ENCODE measurements at places on chromosomes 16 and 17.

- no peak for DNase-seq
Observed at GRCh38 chr17:73561111-73561510, 83.1 kb downstream of the SDK2 start.

GRCh38 chr17:49494986-49495841, at the start of gene NGFR:
TSS of gene NGFR (plus strand) at chr17:49495293. CDS start at chr17:49495418, 125 bp downstream.
- peak; percentile 47 for DNase-seq

DNA sequence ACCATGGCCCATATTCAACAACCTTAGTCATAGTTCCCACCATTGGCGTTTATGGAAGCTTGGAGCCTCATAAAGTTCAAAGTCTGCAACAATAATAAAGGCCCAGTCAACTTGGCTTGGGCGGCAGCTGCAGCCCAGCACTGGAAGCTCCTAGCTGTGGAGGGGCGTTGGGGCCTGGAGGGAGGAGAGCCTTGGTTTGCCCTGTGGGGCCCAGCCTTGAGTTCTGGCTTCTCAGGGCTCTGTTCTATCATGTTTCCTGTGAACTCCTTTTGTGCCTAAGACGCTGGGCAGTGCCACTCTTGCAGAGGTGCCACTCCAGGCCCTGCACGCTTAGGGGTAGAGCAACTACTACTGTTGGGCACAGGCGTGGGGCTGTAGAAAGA, 927 bp upstream of the ENGASE start:
- no peak for DNase-seq

GRCh38 chr17:34532281-34533065, 46.9 kb upstream of the TMEM132E start:
- no peak for DNase-seq

GRCh38 chr16:76345163-76345661, 68.0 kb downstream of the CNTNAP4 start:
- no peak for DNase-seq

- no peak for DNase-seq
Observed at GRCh38 chr17:45364531-45365390, 47.9 kb upstream of the MAP3K14 start.

- DNase-seq, result no peak
Observed at GRCh38 chr16:66039793-66040192, 326.7 kb upstream of the CDH5 start.

DNA sequence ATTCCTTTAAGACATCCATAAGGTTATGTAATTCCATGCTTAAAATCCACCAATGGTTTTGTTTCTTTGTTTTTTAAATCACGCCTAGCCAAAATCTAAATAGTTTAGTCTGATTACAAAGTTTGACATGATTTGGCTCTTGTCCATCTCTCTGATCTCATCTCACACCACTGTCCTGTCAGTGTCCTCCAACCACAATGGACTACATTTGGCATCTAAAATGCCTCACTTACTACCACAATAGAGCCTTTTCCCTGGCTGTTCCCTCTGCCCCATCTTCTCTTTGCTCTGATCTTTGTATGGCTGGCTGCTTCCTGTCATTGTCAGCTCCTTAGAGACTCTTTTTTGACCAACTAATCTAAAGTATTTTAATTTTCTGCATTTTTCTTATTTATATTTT, 157.2 kb downstream of the MYO1D start:
- no peak for DNase-seq

DNA sequence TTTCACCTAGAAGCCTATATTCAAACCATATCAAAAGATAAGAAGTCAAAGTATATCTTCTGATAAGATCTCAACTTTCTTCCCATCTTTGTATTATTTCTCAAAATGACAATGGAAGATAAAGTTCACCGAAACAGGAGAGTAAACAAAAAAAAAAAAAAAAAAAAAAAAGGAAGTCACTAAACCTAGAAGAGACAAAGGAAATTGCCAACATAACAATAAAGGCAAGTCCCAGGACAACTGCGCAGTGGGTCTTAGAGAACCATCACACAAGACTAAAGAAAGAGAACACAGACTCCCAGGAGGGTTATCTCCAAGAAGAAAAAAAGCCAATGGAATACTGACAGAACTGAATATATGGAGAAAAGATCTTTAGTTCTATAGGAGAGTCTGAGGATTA, 65.7 kb downstream of the SMURF2 start:
- DNase-seq, result no peak

GRCh38 chr17:82222816-82223215, 6.0 kb upstream of the SLC16A3 start:
- DNase-seq, result no peak

GRCh38 chr16:50269061-50269705, 2.8 kb downstream of the ADCY7 start:
- no peak for DNase-seq

- no peak for DNase-seq
Observed at GRCh38 chr17:32998887-32999228, 7.2 kb downstream of the SPACA3 start.

GRCh38 chr17:44350733-44351226, 5.7 kb downstream of the GRN start:
- peak; percentile 85 for DNase-seq

GRCh38 chr17:68854452-68854851, 100.7 kb downstream of the ABCA8 start:
- no peak for DNase-seq

DNA sequence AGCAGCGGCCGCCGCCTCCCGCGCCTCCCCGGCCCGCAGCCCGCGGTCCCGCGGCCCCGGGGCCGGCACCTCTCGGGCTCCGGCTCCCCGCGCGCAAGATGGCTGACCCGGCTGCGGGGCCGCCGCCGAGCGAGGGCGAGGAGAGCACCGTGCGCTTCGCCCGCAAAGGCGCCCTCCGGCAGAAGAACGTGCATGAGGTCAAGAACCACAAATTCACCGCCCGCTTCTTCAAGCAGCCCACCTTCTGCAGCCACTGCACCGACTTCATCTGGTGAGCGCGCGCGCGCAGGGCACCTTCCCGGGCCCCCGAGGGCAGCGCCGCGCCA, 258 bp downstream of the PRKCB start:
- no peak for DNase-seq

DNA sequence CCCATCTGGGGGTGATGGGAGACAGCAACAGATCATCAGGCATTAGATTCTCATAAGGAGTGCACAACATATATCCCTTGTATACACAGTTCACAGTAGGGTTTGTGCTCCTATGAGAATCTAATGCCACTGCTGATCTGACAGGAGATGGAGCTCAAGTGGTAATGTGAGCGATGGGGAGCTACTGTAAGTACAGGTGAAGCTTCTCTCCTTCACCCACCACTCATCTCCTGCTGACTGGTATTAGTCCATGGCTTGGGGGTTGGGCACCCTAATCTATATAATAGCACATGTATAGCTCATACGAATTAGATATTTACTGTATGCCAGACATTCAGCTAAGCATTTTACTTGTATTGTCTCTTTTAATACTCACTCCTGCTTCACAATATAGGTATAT, 101.7 kb downstream of the MAP2K6 start:
- DNase-seq, result no peak

GRCh38 chr16:19165101-19165500, 2.9 kb upstream of the SYT17 start:
- DNase-seq, result no peak

GRCh38 chr16:87895641-87896141, 26.4 kb upstream of the SLC7A5 start:
- peak; percentile 98 for DNase-seq

DNA sequence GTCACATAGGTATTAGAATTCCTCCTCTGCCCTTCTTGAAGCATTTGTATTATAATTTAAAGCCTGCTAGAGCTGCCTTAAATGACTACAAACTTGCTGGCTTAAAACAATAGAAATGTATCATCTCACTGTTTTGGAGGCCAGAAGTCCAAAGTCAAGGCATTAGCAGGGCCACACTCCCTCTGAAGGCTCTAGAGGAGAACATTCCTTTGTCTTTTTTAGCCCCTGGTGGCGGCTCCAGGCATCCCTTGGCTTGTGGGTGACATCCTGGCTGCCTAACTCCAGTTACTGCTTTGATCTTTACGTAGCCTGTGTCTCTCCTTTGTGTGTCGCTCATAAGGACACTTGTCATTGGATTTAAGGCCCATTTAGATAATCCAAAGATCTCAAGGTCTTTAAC, 186.6 kb upstream of the SALL1 start:
- DNase-seq, result no peak

- peak; percentile 60 for DNase-seq
Observed at GRCh38 chr17:64200080-64201032, 62.7 kb downstream of the TEX2 start.

- no peak for DNase-seq
Observed at GRCh38 chr17:63173903-63174302, 207.9 kb downstream of the TANC2 start.

GRCh38 chr16:57305159-57305811, 20.8 kb upstream of the PLLP start:
- DNase-seq, result no peak

GRCh38 chr17:41986634-41987033, 20.0 kb downstream of the CNP start:
- no peak for DNase-seq

- DNase-seq, result no peak
Observed at GRCh38 chr16:84459533-84459894, 44.9 kb downstream of the MEAK7 start.

GRCh38 chr17:13931111-13931526, 138.2 kb upstream of the COX10 start:
- no peak for DNase-seq

DNA sequence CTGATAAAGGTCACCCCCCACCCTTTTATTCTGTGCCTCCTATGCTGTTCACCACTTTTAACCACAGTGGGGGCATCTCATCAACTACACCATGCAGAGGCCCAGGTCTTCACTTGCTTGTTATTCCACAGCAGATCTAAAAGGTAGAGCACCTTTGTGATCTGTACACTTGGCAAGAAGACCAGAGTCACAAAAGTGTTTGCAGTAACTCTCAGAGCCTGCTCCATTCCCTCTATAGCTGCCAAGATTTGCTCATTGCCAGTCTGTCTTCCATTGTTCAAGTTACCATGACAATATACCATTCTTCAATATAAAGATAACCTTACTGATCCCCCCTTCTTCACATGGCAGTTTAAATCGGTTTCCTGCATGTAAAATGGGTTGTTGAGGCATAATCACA, 180.0 kb downstream of the TOX3 start:
- DNase-seq, result no peak

- no peak for DNase-seq
Observed at GRCh38 chr17:63820963-63821561, 6.2 kb upstream of the PSMC5 start.

- DNase-seq, result no peak
Observed at GRCh38 chr17:50426472-50426782, 409 bp downstream of the ACSF2 start.

GRCh38 chr16:88596483-88596882, 26.3 kb downstream of the ZC3H18 start:
- DNase-seq, result peak; percentile 30

- no peak for DNase-seq
Observed at GRCh38 chr17:17937201-17937853, 34.9 kb downstream of the TOM1L2 start.

DNA sequence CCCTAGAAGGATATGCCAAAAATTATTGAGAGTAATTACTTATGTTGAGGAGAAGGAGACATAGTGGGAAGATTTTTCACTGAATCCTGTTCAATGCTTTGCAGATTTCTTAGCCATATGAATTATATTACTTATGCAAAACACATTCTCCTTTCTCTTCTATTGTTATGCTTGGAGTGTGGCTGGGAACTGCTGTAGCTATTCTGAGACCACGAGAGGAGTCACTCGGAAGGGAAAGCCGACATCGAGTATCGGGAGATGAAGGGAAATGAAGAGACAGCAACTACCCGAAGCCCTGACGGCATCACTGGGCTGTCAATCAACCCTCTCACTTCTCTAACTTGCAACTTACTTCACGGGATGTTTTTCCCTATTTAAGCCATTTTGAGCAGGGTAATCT, 39.6 kb downstream of the STX8 start:
- no peak for DNase-seq

DNA sequence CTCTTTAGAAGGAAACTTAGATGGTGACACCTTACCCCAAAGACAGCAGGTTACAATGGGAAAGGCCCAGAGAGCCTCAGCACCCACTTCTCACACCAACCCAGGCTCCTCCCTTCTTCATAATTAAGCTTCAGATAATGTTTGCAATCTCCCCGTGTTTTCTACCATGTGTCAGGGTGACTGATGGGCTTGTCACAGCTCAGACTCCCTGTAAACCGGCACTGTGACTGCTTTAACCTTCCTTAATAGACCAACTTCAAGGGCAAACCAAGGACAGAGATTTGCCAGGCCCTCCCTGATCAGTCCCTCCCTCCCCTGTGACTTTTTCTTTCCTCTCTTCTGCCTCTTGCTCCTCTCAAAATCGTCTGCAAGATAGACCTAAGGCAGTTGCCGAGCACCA, 760.6 kb upstream of the EEF2KMT start:
- no peak for DNase-seq

DNA sequence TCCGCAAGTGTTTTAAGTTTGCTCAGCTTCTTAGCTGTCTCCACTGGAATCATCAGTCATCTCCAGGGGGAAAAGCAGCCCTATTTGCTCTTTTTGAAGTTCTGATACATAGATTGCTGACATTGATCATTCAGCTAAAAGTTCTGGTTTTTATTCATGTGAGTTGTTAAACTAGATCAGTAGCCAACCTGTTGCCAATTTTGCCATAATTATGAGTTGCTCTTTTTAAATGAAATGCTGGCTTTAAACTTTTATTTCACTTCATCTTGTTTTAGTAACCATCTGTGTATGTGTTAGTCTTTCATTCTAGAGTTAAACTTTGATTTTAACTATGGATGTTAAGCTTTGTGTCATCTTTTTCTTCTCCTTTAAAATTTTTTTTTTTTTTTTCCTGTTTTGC, 12.5 kb downstream of the UTP18 start:
- no peak for DNase-seq

GRCh38 chr17:6843241-6843880, 11.8 kb upstream of the TEKT1 start:
- DNase-seq, result peak; percentile 38

GRCh38 chr16:82197540-82198240, 27.7 kb upstream of the MPHOSPH6 start:
- DNase-seq, result no peak

DNA sequence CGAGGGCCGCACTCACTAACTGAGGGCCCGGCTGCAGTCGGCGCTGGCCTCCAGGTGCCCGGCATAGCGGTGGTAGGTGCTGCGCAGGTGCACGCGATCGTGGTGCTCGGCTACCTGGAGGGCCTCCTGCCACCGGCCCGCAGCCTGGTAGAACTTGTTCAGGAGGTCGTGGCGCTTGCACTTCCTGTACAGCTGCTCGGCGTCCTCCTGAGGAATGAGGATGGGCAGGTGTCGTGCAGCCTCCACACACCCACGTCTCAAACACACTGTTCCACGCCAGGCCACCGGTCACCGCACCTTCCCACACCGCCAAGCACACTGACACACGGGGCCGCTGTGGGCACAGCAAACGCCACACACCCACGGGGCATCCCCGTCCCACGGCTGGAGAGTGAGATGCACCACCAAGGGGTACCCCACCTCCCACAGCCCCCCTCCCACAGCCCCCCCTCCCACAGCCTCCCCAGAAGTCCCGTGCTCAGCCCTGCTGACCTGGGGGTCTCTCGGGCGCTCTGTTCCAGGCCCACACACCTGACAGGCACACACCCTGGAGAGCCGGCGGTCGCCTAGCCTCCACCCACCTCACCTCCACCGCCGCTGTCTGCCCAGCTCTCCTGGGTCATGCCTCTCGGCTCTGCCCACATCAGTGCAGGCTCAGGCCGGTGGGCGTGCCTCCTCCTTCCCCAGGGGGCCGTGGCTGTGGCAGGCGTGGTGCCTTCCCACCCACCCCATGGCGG, 7.4 kb upstream of the TMEM204 start:
- DNase-seq, result no peak

- DNase-seq, result peak; percentile 81
Observed at GRCh38 chr17:64130559-64131001, 636 bp upstream of the ERN1 start.

- no peak for DNase-seq
Observed at GRCh38 chr17:68544111-68544915, 32.1 kb downstream of the PRKAR1A start.
